Naive thymus-derived CD4-positive, alpha-beta T cell (primary cell): ENCODE measurements at places on chromosomes 1 and 21.

DNA sequence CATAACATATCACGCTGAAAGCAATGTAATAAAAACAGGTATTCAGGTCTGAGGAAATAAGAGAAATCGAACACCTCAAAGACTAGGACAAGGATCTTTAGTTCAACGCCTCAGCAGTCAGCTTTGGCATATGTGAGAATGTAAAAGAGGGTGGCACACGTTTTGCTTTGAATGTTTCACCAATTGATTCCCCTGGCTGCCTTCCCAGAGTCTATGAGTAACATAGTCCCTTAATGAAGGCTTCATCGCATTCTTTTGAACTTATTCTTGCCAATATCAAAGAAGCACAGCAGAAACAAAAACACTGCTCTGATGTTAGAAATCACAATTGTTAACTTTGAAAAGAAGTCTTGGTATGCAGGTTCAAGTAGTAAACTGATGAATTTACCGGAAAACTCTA is 764.8 kb downstream of the ADGRL2 start:
- no peak for DNase-seq

- no peak for DNase-seq
These were observed 238.0 kb upstream of the TMEM51 start for GRCh38 chr1:14915356-14916054.

- DNase-seq, result no peak
These were observed 87.2 kb upstream of the MAP1LC3C start for GRCh38 chr1:242086093-242086492.

GRCh38 chr21:26070822-26071425 is 99.6 kb downstream of the APP start:
- DNase-seq, result peak; percentile 51

DNA sequence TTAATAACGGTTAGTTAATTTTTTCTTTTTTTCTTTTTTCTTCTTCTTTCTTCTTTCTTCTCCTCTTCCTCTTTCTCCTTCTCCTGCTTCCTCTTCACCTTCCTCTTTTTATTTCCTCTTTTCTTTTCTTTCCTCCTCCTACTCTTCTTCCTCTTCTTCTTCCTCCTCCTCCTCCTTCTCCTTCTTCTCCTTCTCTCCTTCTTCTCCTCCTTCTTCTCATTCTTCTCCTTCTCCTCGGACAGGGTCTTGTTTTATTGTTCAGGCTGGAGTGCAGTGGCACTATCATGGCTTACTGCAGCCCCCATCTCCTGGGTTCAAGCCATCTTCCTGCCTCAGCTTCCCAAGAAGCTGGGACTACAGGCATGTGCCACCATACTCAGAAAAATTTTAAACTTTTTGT is 13.4 kb upstream of the ACBD3 start:
- DNase-seq, result no peak

GRCh38 chr1:235108876-235109275 is 19.8 kb downstream of the TOMM20 start:
- DNase-seq, result no peak

GRCh38 chr1:177848577-177848976 is 121.3 kb downstream of the SEC16B start:
- DNase-seq, result no peak

DNA sequence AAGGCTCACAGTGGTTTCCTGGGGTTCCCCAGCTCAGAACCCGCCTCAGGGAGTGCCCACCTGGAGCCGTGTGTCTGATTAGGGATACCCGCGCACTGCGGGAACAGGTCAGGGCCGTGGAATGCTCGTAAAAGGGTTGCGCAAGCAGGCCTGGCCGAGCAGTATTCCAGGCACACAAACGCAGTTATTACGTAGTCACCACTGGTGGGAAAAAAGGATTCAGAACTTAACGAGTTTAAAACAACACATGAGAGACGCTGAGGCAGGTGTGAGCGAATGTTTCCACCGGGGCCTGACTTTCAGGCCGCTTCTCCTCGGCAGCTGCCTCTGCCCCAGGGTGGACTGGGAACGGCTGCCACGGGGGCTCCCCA is 18.2 kb downstream of the PLCH2 start:
- no peak for DNase-seq

DNA sequence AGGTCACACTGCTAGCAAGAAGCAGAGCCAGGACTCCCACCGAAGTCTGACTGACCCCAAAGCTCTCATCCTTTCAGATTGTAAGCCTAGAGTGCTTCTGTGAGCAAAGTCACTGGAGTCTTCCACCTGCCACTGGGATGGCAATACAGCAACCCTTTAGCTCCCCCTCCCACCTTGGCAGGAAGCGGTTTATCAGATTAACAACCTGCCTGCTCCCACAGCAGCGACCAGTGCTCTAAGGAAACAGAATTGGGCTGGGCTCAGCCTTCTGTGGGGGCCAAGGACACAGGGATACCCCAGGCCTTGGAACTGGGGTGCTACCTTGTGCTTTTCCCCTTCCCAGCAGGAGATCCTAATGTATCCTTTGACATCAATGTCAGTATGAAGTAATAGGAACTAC is 76.0 kb downstream of the GFI1 start:
- peak; percentile 43 for DNase-seq

GRCh38 chr1:8396786-8397406 is 79.0 kb downstream of the SLC45A1 start:
- no peak for DNase-seq

GRCh38 chr1:2956576-2956975 is 64.7 kb upstream of the ACTRT2 start:
- DNase-seq, result no peak

DNA sequence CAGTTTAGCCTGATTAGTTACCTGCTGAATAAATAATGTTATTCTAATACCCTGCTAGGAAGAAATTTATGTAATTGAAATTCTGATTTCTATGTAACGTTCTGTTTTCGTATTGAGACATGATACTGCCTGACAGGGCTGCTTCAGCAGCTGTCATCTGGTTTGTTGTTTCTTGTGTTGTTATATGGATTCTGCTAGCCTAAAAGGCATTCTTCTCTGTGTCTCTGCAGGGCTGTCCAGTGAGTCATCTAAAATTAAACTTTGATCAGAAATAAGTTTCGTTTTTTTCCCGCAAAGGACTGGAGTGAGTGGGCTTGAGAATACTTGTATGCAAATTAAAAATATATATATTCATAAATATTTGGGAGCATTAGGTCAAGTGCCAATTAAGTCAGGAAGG is 93.0 kb downstream of the DYRK1A start:
- no peak for DNase-seq

DNA sequence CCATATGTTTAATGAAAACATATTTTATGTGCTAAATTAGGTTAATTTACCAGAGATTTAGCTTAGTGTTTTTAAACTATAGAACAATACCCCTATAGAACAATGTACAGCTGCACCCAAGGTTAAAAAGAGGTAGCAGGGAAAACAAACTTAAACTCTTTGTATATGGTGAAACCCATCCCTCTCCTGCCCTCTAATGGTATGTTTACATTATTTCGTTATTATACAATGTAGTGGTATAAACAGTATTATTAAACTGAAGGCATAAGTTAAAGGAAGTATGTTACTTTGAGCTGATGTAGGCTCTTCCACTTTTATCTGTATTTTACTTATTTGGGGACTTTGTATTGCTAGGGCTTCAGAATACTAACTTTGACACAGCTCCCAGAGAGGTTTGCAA is 16.7 kb upstream of the ZYG11A start:
- no peak for DNase-seq

- no peak for DNase-seq
These were observed 139.4 kb upstream of the RAB4A start for GRCh38 chr1:229131243-229132105.

GRCh38 chr1:8902765-8903164 is 24.3 kb upstream of the ENO1 start:
- no peak for DNase-seq
